ENCODE measurements at places on chromosomes 16 and 17.

GRCh38 chr16:60217787-60218186 lies 1483.7 kb upstream of the GOT2 start:
- no peak for DNase-seq

DNA sequence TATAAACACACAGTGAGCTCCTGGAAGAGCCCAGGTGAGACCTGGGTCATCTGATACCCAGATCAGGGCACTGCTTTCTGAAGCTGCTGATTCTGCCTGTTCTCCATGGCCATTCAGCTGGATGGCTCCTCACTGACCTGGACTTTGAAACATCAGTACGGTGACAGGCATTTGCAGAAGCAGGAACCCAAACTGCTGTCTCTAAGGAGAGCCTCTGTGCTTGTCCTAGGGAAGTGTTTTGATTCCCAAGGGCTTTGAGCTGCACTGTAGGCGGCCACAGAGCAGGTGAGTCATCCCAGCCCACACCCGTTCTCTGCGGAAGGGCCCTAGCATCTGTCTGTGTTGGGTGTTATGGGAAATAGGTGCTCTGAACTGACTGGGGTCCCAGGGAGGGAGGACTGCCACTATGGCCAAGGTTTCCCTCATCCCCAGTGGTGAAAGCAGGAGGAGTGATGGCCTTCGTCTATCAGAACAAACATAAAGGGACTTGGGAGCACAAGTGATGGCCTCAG lies 60.7 kb upstream of the ADCY9 start:
- peak; percentile 10 for DNase-seq

DNA sequence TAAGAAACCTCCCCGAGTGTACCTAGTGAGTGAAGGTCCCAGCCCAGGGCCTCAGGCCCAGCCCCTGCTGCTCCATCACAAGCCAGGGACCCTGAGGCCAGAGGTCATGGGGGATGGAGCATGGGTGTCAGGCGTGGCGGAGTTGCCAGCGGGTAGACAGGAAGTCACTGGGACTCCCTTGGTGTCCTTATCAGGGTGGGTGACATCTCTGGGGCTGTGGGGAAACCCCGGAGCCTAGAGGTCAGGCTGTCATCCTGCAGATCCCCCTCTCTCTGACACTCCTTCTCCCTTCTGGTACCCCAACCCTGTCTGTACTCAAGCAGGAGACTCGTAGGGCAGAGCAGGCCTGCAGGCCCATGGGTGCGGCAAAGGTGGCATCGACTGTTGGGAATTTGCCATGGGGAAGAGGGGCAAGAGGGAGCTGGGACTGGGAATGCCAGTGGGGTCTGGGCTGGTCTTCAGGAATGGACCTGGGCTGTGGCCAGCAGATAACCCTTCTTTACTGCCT lies 10.8 kb upstream of the ADGRG1 start:
- DNase-seq: no peak

GRCh38 chr16:23584186-23585076 lies 11.7 kb downstream of the NDUFAB1 start:
- DNase-seq: no peak

- no peak for DNase-seq
These were observed 19.9 kb upstream of the C16orf87 start for GRCh38 chr16:46850619-46851555.

GRCh38 chr17:17551361-17551760 lies 40.1 kb downstream of the PEMT start:
- DNase-seq: no peak

GRCh38 chr16:75566758-75567255 lies 628 bp downstream of the GABARAPL2 start:
- no peak for DNase-seq

- DNase-seq: no peak
These were observed 21.5 kb downstream of the DCAF7 start for GRCh38 chr17:63571632-63572310.

DNA sequence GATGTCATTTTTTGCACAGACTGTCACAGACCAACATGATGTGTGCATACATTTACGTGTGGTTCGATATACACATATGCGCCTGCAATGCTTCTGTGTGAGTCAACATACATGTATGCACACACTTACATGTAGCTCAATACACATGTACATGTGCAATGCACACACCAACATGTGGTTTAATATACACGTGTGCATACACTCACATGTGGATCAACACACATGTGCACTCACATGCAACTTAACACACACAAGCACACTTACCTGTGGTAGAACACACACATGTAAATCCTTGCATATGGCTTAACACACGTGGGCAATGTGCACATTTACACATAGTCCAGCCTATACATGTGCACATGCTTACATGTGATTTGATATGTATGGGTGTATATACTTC lies 97.5 kb downstream of the CYLD start:
- no peak for DNase-seq

GRCh38 chr16:50547340-50548124 lies 664 bp upstream of the NKD1 start:
- DNase-seq: peak; percentile 34

- DNase-seq: no peak
These were observed 2.1 kb downstream of the METTL22 start for GRCh38 chr16:8623634-8624033.

GRCh38 chr16:67236563-67237395 lies 9.8 kb downstream of the TMEM208 start:
- peak; percentile 82 for DNase-seq

GRCh38 chr16:28140788-28141618 lies 70.8 kb downstream of the XPO6 start:
- DNase-seq: peak; percentile 23
